ENCODE measurements at places on chromosomes 1 and 21.
A peak's percentile ranks its signal among the peaks of the same experiment; 100 is the strongest.

DNA sequence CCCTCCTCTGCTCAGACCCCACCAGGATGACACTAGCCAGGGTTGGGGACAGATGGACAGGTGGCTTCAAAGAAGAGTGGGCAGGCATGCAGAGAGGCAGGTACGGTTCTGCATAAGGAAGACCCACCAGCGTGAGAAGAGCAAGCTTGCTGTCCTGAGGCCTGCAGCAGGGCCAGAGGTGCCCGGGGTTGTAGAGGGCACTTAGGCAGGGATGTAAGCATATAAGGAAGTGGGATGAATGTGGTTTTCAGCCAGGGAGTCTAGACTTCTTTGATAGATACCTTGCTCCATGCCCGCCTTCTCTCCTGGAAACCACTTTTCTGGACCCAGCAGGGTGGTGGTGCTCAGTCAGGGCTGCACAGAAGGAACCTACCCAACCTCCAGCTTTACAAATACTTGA lies 1.4 kb downstream of the TTC39A start:
- no peak for DNase-seq

GRCh38 chr1:8118031-8118451 lies 91.9 kb upstream of the ERRFI1 start:
- DNase-seq: no peak

DNA sequence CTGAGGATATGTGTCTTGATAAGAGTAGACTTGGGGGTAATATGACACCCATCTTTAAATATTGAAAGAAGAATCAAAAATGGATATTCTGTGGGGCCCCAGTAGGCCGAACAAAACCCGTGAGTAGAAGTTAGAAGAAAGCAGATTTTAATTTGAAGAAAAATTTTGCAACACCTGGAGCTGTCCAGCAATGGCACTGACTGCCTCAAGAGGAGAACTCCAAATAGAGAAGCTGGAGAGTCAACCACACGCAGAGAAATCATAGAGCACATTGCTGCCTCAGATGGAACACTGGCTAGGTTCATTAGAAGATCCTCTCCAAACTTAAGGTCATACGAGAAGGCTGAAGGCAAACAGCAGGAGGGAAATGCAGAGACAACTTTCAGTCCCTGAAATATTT lies 6.8 kb downstream of the NHLH1 start:
- DNase-seq: peak; percentile 26

DNA sequence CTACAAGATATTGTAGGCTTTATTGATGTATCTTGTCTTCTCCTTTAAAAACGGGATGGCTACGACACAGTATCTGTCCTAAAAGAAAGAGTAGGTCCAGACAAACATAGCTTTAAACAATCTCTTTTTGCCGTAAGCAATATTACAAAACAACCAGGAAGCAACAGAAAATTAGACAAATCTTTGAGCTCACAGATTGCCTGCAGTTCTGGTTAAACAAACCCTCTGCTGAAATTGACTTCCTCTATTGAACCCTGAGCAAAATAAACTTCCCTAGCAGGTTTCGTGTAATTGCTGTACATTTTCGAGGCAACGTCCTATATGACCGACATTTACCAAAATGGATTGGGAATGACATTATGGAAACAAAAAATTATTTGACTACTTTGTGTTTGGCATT lies 50.6 kb downstream of the CHML start:
- no peak for DNase-seq

DNA sequence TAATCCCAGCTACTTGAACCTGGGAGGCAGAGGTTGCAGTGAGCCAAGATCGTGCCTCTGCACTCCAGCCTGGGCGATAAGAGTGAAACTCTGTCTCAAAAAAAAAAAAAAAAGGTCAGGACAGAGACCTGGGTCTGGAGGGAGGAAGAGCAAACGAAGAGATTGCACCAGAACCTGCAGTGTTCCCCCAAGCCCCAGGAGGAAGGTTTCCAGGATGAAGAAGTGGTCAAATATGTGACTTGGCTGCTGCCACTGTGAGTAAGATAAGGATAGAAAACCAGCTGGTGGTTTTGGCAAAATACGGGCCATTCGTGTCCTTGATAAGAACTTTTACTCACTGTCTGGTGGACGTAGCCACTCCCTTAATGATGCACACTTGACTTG lies 42.2 kb downstream of the CLDN14 start:
- no peak for DNase-seq

GRCh38 chr1:3809680-3810079 lies 13.4 kb upstream of the LRRC47 start:
- DNase-seq: no peak

DNA sequence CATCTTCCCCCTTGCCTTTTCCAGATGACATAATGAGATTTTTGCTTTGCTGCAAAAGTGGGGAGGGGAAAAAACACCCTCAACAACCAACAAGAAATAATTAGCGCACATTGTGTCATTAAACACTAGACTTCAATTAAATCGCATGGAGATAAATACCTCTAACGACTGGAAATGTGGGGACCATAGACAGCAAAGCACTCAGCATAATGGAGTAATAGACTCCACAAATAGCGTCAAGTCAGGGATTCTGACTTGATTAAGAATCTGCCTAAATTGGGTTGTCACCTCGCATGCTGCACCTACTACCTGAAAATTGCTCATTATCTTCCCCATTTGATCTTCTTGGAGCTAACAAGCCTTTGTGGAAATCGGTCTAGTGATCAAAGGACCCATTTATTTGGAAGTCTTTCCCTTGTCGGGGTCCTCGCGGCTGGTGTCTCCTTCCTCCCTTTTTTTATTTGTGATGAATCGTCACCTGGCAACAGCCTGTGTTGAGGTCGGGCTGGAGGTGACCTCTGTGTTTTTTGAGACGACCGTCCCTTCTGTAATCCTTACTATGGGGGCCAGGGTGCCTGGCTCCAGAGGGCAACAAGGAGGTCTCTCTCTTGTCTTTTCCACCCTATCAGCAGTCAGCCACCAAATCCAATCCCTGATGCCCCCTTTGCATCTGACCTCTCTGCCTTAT lies 75.3 kb upstream of the IGSF21 start:
- no peak for DNase-seq

DNA sequence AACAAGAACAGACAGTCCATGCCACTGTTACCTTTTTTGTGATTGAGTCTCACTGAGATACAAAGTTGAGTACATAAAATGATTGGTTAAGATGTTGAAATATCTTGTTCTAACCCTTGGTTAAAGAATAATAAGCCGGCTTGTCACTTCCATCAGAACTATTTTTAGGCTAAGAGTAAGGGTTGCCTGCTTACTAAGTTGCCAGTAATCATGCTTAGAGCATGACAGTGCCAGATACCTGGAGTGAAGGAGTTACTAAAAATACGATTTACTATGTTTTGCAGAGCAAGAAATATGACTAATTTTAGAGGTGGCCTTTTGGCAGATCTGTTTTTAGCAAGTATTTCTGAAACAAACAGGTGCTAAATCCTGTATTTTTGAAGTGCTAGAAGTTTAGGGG lies 6.0 kb downstream of the HUNK start:
- no peak for DNase-seq

- DNase-seq: no peak
Measured at GRCh38 chr1:223234170-223234514, 91.1 kb upstream of the TLR5 start.

GRCh38 chr1:25765923-25766589 lies 33.9 kb upstream of the SELENON start:
- DNase-seq: no peak

GRCh38 chr1:91768786-91769725 lies 116.9 kb downstream of the TGFBR3 start:
- DNase-seq: no peak

- DNase-seq: no peak
Measured at GRCh38 chr1:184199036-184199435, 147.5 kb downstream of the TSEN15 start.

GRCh38 chr1:98331243-98331642 lies 330.3 kb upstream of the SNX7 start:
- DNase-seq: no peak

DNA sequence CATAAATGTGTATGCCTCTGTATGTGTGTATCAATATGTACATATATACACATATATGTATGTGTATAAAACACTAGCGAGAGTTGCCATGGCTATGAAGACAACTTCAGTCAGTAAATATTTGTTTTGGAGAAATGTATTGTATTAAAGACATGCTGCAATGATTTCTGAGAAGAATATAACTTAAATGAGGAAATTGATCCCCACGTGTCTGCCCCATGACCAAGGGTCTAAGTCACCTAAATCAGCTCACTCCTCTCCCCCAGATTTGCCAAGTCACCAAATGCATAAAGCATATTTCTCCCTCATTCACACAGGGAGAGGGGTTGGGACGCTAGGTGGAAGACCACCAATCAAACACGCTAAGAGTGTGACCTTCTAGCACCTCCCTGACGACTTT lies 58.3 kb upstream of the LYST start:
- no peak for DNase-seq

DNA sequence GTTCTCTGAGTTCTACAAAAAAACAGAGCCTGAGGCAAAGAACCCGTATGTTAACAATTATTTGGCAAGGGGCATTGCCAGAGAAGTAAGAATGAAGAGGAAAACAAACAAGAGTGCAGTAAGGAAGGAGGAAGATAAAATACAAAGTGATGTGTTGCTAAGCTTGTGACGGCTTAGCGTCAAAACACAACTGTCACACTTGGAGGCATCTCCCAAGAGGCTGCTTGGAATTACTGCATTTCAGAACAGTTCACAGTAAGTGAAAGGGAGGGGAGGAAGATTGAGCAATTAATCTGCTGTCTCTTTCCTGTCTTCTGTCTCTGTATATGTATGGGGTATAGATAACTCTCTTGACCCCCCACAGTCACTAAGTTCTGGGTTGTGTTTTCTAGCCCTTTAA lies 1017.0 kb upstream of the TMPRSS15 start:
- DNase-seq: no peak

GRCh38 chr1:214220891-214221290 lies 60.1 kb upstream of the SMYD2 start:
- no peak for DNase-seq

GRCh38 chr21:46411236-46411635 lies 47.5 kb upstream of the DIP2A start:
- DNase-seq: no peak

All from AML-193 (cell line).